ENCODE measurements at places on chromosomes 7 and 10. TPM values are rescaled to one million over a fixed set of nuclear protein-coding genes. Genes with fewer than 3 reads are reported as not detected.

The MAGI2 gene
- total RNA-seq = 0.31 TPM

DNA sequence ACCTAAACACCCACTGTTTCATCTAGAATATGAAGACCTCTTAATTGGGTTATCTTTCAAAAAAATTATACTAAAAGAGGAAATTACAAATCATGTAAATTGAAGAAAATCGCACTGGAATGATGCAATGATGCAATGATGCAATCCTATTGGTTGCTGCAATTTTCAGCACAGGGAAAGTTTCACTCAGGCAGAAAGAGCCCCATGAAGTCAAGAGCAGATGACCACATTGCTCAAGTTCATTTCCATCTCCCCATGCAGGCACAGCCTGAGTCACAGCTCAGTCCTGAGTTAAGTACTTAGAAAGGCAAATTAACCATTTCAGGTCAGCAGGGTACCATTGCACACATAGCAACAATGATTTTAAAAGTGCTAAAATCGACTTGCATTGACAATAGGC lies 180.3 kb upstream of the MYO3A start:
- DNase-seq = no peak

DNA sequence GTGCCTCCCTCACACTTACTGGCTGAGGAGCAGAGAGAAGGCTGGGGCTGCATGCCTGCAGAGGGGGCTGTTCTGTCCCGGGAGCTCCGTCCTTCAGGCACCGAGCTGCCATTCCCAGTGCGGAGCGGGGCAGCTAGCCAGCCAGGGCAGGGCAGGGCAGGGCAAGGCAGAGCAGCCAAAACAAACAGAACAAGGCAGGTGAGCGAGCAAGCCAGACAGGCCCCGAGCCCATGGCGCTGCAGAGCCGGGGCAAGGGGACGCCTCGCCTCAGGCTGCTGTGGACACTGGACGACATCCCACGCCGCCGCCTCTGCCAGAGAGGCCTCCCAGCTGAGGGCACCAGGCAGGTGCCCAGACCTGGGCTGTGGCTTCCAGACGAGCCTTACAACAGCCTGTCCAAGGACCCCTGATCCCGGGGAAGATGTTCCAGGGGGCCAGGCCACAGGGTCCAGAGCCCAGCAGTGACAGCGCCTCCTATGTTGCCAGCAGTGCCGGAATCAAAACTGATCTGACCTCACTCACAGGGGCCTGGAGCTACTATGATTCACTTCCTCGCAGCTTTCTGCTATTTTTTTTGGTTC lies 8.2 kb upstream of the NDST2 start:
- DNase-seq = no peak

The CLDN3 gene
- total RNA-seq = not detected

GRCh38 chr7:145219461-145219860 lies 383.6 kb upstream of the TPK1 start:
- DNase-seq = no peak

- no peak for DNase-seq
Measured at GRCh38 chr7:158991824-158992621, 135.7 kb downstream of the DYNC2I1 start.

The IFIT1B gene
- total RNA-seq = not detected

- DNase-seq = no peak
Measured at GRCh38 chr10:16919121-16919982, 102.1 kb upstream of the RSU1 start.

DNA sequence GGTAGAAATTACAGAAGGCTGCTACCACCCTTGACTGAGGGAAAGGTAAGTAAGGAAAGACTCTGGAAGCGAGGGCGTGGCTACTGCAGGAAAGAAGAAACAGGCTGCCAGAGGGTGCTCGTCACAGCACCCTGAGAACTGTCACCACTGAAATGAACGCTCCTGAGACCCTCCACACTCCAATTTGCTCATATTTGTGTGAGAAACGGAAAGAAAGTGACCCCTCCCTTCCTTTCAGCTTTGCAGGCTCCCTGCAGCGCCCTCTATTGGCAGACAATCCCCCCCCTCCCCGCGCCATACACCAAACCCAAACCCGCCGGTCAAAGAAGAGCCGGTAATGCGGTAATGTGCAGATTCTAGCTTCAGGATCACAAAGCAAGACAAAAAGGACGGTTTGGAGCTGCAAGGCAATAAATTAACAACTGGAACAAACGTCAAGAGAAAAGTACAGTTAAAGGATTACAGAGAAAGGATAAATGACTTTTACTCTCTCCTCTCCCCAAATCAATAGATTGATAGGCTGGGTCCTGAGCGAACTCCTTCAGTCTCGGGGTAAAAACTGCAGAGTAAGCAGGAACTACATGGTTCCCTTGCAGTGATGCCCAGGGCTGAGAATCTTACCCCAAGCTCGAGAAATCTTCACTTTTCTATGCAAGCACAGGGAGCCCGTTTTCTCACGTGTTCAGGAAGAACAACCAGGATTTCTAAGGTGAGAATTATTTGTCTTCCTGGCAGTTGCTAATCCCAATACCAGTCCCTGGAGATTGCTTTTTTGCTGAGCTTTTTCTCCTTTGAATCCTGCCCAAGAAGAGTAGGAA lies 47.6 kb downstream of the STEAP1B start:
- DNase-seq = peak; percentile 57

DNA sequence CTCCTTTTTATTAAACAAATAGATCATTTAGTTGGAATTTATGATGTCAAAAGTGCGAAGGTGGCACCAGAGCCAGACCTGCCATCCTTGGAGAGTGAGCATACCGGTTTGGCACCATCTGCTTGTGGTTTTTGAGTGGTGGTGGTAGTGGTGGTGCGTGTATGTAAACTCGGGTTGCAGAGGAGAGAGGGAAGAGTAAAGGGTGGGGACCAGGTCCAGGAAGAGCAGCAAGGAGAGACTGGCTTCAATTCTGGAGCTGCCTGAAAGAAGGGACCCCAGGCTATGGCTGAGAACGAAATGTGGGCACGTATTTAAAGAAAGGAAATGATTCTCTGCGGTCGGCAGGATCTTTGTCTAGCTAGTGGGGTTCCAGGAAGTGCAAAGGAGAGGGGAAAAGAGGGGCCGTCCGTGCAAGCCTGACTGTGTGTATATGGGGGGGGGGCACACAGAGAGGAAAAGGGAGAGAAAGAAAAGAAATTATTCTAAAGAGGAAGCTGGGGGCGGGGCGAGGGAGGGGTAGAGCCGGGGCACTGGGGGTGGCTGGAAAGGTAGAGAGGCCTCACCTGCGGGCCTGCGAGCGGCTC lies 448 bp upstream of the GOLGA7B start:
- no peak for DNase-seq

DNA sequence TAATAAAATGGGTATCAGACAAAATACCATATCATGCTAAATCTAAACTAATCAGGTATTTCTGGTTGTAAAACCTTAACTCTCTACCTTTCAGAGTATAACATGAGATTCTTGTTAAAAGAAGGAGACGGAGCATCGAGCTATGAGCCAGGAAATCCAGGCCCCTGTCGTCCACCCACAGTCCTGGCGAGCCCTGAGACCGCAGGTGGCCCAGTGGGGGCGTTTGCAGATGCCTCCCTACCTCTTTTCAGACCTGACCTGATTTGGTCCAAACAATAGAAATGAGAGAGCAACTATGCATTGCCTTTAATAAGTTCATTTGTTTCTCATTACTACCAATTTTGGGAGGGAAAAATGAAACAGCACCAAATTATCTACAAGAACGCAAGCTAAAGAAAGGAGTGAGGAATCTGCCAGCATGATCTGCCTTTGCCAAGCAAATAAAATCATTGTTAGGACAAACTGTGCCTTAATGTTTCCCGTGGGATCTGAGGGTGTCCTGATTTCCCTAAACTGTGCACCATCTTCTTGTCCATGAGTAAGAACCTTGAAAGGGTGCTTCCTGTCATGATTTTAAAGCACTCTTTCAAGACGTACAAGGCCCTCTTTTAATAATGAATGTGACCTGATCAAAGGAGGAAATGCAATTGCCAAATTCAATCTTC lies 166.7 kb downstream of the TCERG1L start:
- DNase-seq = no peak

The PRKAG2 gene
- 23.2 TPM for total RNA-seq
